C1 segment of cervical spinal cord (tissue), 14 donors: ENCODE measurements at places on chromosomes 12 and 14.

DNA sequence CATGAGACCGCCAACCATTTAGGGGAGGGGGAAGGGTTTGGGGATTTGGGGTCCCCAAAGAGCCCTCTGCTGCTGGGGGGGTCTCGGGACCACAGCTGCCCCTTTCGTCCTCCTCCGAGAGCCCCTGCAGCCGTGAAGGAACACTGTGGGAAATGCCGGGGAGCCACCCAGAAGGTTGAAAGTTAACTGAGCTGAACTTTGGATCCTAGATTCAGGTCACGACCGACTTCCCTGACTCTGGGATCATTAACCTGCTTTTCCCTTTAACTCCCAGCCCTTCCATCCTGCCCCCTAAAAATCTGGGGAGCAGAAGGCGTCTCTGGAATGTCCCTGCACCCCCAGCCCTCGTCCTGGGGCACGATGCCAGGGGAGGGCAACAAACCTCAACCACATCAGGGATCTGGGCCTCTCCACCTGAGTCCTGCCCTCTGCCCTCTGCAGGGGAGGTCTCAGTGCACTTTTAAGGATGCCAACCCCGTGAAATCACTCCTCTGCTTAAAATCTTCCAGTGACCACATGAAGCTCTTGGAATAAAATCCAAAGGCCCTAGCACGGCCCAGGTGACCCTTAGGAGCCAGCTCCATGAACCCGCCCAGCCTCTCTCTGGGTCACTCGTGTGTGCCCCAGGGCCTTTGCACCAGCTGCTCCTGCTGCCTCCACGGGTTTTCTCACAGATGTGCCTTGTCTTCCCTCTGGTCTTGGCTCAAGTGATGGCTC lies 95.0 kb downstream of the RFLNA start:
- DNase-seq, result no peak

- DNase-seq, result peak; percentile 43
Measured at GRCh38 chr12:52267699-52268098, 6.7 kb upstream of the KRT86 start.

GRCh38 chr12:118402251-118402650 lies 25.9 kb downstream of the SUDS3 start:
- no peak for DNase-seq

DNA sequence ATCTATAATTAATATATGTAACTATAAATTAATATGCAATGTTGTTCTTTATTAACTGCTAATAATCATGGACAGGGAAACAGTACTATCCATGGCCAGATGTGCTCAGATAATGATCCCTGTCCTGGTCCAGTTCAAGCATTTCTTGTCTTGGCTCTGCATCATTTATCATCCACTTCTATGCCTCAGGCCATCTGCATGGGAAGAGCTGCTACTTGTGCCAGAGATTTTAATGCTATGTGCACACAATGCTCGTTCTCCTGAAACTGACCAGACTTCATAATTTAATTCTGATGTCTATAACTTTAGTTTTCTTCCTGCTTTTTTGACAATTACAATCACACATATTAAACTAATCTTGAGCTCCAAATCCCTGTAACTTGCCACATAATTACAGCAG lies 11.2 kb upstream of the TMX1 start:
- DNase-seq, result no peak

DNA sequence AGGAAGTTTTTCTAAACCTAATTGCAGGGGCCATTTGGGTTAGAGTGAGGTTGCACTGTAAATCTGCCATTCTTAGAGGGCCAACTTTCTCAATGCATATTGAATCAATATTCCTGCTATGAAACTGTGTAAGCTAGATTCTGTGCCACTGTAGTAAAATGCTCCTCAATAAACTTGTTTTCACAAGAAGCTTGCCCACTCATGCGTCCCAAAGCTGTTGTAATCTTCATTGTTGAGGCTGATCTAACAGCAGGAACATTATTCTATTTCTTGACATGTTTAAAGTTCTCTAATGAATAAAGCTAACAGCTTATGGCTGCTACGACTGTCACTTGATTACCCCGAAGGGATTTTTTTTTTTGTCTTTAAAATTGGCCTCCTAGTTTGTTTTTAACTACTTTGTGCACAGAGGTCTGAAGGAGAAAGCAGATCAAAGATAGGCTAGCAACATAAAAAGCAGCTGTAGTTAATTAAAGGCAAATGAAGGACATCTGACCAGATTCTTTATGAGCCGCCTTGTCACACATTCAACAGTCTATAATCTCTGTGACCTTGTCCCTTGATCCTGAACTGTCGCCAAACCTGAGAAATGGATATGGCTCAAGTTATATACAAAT lies 243.7 kb downstream of the PAX9 start:
- no peak for DNase-seq

GRCh38 chr14:36676236-36676635 lies 14.6 kb downstream of the PAX9 start:
- no peak for DNase-seq

GRCh38 chr12:109631302-109631701 lies 57.7 kb downstream of the MVK start:
- DNase-seq, result no peak

DNA sequence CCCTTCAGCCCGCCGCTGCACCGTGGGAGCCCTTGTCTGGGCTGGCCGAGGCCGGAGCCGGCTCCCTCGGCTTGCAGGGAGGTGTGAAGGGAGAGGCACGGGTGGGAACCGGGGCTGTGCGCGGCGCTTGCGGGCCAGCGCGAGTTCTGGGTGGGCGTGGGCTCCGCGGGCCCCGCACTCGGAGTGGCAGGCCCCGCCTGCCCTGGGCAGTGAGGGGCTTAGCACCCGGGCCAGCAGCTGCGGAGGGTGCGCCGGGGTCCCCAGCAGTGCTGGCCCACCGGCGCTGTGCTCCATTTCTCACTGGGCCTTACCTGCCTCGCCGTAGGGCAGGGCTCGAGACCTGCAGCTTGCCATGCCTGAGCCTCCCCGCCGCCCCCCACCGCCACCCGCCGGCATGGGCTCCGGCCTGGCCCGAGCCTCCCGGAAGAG lies 21.4 kb downstream of the TMEM121 start:
- DNase-seq, result no peak
